Foreskin keratinocyte (primary cell): ENCODE measurements at places on chromosomes 4 and X. TPM values are rescaled to one million over a fixed set of nuclear protein-coding genes. Genes with fewer than 3 reads are reported as not detected.

The PRRG1 gene
- 3.5 and 4.3 TPM in 2 replicates for polyA plus RNA-seq

The ADAM29 gene
- polyA plus RNA-seq = not detected in 2 replicates

The SULT1B1 gene
- 0.03 and 0.71 TPM in 2 replicates for polyA plus RNA-seq

The CFI gene
- polyA plus RNA-seq = not detected in 2 replicates

The MAGEA2B gene
- polyA plus RNA-seq = not detected in 2 replicates

The GABRG1 gene
- polyA plus RNA-seq = not detected in 2 replicates

The MAOA gene
- 20.5 and 22.6 TPM in 2 replicates for polyA plus RNA-seq

The CXCL6 gene
- polyA plus RNA-seq = 0.79 and 0.86 TPM in 2 replicates

The ZFP92 gene
- polyA plus RNA-seq = 0.58 and 0.93 TPM in 2 replicates

The ZIC3 gene
- not detected in 2 replicates for polyA plus RNA-seq

The SERPINA7 gene
- not detected in 2 replicates for polyA plus RNA-seq

The DBET gene
- not detected in 2 replicates for polyA plus RNA-seq

The TCEAL7 gene
- polyA plus RNA-seq = 5.8 and 8.2 TPM in 2 replicates

The MAD2L1 gene
- polyA plus RNA-seq = 51.6 and 74.6 TPM in 2 replicates

The LINC00632 gene
- polyA plus RNA-seq = not detected in 2 replicates

The SYN1 gene
- 1.9 and 2.9 TPM in 2 replicates for polyA plus RNA-seq

The SCRG1 gene
- not detected in 2 replicates for polyA plus RNA-seq

The PDZD4 gene
- 0.03 and 0.07 TPM in 2 replicates for polyA plus RNA-seq

The MRPL1 gene
- polyA plus RNA-seq = 42.0 and 43.7 TPM in 2 replicates

The RAB39B gene
- polyA plus RNA-seq = 0.02 and 0.04 TPM in 2 replicates

The ATOH1 gene
- not detected in 2 replicates for polyA plus RNA-seq

The RAB40AL gene
- polyA plus RNA-seq = not detected in 2 replicates
